ENCODE measurements at places on chromosomes 3 and 15. TPM values are rescaled to one million over a fixed set of nuclear protein-coding genes. Genes with fewer than 3 reads are reported as not detected.
A peak's percentile ranks its signal among the peaks of the same experiment; 100 is the strongest.

DNA sequence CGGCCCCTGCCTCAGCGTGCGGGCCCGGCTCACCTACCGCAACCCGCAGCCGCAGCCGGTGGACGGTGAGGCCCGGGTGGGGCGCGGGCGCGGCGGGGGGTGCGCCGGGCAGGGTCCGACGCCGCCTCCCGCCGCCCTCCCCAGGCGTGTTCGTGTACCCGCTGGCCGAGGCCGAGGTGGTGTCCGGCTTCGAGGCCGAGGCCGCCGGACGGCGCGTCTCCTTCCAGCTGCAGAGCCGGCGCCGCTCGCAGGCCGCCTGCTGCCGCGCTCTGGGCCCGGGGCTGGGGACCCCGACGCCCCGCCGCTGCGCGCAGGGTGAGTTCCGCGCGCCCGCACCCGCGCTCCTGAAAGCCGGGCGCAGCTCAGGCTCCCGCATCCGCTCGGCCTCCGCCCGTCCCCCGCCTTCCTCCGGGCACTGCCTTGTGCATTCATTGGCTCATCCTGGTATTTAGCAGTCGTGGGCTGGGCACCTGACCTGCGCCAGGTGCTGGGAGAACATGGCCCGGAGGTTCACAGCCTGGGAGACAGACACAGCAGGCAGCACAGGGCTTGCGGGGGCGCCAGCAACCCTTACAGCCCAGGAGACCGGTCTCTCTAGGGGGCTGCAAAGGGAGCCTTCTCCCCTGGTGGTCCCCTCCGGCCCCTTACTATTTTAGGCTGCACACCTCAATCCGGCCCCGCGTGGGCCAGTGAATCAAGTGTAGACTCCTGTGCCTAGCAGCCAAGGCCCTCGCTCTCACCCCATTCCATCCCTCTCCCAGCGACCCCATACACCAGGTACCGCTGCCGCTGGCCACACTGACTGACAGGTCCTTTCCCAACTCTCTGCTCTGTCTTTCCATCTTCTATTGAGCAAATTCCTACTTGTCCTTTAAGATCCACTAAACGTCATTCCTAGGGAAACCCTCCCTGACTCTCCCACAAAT, 1.5 kb downstream of the VWA5B2 start:
- H3K4me3 ChIP-seq, result peak overlapping the region; percentile 65
- no peaks in the 10 kb centered on the region for H3K36me3 ChIP-seq
- no peak overlapping the region for H3K27ac ChIP-seq
- no peak for DNase-seq
- peaks cover 2% of the 10 kb centered on the region for H3K4me1 ChIP-seq

DNA sequence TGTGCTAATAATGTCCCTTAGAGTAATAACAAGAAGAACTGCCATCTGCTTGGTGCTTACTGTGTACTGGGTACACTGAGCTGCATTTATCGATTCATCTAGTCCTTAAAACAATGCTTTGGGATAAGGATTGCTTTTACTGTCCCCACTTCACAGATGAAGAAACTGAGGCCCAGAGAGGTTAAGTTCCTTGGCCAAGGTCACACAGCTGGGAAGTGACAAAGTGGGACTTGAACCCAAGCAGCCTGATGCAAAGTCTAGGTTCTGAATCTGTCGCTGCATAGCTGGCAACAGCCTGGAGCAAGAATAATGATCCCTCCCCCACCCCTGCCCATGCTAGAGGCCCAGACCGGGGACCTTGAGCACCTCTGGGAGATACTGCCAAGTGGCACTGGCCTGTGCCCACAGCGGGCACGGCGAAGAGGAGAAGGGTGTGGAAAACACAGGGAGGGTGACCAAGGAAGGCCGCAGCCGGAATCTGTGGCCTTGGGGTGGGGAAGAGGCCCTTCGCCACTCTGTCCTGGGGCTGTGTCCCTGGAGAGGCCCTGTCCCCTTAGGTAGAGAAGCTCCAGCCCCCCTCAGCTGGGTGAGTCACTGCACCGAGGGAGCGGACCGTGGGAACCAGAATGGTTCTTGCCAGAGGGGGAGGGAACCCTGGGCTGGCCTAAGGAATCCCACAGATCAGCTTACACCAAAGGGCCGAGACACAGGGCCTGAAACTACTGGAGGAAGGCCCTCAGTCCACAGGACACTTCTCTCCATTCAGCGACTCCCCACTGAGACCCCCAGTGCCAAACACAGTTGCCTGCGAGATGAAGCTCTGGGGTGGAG, 3.5 kb downstream of the PLXND1 start:
- peaks cover 1% of the 10 kb centered on the region for H3K36me3 ChIP-seq
- H3K4me3 ChIP-seq, result no peak overlapping the region
- H3K27ac ChIP-seq, result no peak overlapping the region
- H3K27me3 ChIP-seq, result peaks cover 72% of the 10 kb centered on the region
- DNase-seq, result no peak

UBR1 gene
- total RNA-seq, result 39.4 TPM

DNA sequence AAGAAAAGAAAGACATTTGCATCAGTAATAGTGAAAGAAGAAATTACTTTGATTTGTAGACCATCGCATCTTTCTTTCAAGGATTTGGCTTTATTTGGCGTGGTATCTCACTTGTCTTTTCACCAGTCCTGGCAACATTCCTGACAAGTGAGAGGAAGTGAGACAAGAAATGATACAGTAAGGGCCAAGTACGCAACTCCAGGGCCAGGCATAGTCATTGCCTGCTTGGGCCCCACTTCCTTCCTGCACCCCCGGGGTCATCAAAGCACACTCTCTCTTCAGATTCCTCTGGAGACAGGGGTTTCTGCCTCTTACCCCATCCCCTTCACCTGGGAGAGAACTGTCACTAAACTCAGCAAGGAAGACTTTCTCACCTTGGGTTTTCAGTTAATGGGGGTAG, 55.1 kb downstream of the CD47 start:
- no peak overlapping the region for H3K4me3 ChIP-seq
- H3K27me3 ChIP-seq, result no peaks in the 10 kb centered on the region
- H3K27ac ChIP-seq, result peak overlapping the region; percentile 26
- peaks cover 13% of the 10 kb centered on the region for H3K4me1 ChIP-seq
- DNase-seq, result no peak

GRCh38 chr15:96412906-96413231, 82.4 kb downstream of the NR2F2 start:
- H3K27me3 ChIP-seq, result peaks cover 86% of the 10 kb centered on the region
- H3K36me3 ChIP-seq, result no peaks in the 10 kb centered on the region
- H3K4me3 ChIP-seq, result no peak overlapping the region
- no peak overlapping the region for H3K27ac ChIP-seq

GRCh38 chr3:126033051-126033745, 50.7 kb downstream of the SLC41A3 start:
- peaks cover 16% of the 10 kb centered on the region for H3K36me3 ChIP-seq
- H3K4me1 ChIP-seq, result peaks cover 5% of the 10 kb centered on the region
- H3K27me3 ChIP-seq, result no peaks in the 10 kb centered on the region
- DNase-seq, result no peak
- no peak overlapping the region for H3K27ac ChIP-seq
- H3K4me3 ChIP-seq, result no peak overlapping the region

- no peaks in the 10 kb centered on the region for H3K27me3 ChIP-seq
- peaks cover 21% of the 10 kb centered on the region for H3K4me1 ChIP-seq
- peak overlapping the region; percentile 58 for H3K27ac ChIP-seq
- no peaks in the 10 kb centered on the region for H3K36me3 ChIP-seq
Measured at GRCh38 chr15:31398677-31399301, 72.2 kb downstream of the KLF13 start.

- H3K27ac ChIP-seq, result no peak overlapping the region
- DNase-seq, result no peak
- H3K36me3 ChIP-seq, result peaks cover 26% of the 10 kb centered on the region
Measured at GRCh38 chr3:190595179-190595795, 81.4 kb downstream of the IL1RAP start.

FGF7 gene
- total RNA-seq, result not detected

DNA sequence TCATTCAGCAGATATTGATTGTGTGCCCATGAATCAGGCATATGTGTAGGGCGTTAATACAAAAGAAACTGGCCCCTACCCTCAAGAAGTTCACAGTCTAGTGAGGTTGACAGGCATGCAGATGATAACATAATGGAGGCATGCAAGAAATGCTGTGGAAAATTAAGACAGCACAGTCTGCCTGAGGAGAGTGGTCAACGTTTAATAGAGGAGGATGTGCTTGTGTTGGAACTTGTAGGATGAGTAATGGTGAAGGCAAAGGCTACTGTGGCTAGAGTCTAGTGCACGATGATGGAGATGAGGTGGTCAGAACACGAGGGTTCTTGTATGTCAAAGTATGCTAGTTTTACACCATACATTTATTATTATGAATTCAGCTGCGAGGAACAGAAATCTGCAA, 295.7 kb downstream of the SOX2 start:
- H3K4me1 ChIP-seq, result no peaks in the 10 kb centered on the region
- no peaks in the 10 kb centered on the region for H3K36me3 ChIP-seq
- no peak overlapping the region for H3K27ac ChIP-seq
- H3K4me3 ChIP-seq, result no peak overlapping the region

GPR27 gene
- 0.17 TPM for total RNA-seq

ZMYND10 gene
- total RNA-seq, result 2.2 TPM

- peaks cover 14% of the 10 kb centered on the region for H3K4me1 ChIP-seq
- peak; percentile 48 for DNase-seq
- peak overlapping the region; percentile 25 for H3K27ac ChIP-seq
Measured at GRCh38 chr3:170038434-170039110, 777 bp downstream of the GPR160 start.

GRCh38 chr3:62039586-62039985, 333.8 kb downstream of the FEZF2 start:
- H3K36me3 ChIP-seq, result no peaks in the 10 kb centered on the region
- no peak for DNase-seq
- peaks cover 2% of the 10 kb centered on the region for H3K27me3 ChIP-seq
- H3K4me1 ChIP-seq, result no peaks in the 10 kb centered on the region

DNA sequence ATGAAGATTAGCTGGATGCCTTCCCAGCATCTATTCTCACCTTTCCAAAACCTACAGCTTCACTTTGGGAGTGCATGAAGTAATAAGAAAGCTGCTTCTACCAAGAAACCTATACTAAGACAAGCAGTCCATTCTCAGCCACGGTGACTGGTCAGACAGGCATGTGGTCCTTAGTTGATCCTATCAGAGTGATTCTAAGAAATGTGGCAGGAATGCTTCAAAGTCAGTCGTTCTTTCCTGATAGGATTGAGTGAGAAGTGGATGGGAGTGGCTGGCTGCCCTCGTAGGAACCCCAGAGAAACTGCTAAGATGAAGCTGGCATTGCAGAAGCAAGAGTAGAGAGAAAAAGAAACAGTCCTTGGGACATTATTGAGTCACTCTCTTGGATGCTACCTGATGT, 16.6 kb downstream of the FOXB1 start:
- H3K27me3 ChIP-seq, result peaks cover 1% of the 10 kb centered on the region
- no peak overlapping the region for H3K4me3 ChIP-seq
- H3K27ac ChIP-seq, result no peak overlapping the region
- DNase-seq, result no peak
- H3K36me3 ChIP-seq, result peaks cover 10% of the 10 kb centered on the region

- H3K27me3 ChIP-seq, result no peaks in the 10 kb centered on the region
- no peak overlapping the region for H3K27ac ChIP-seq
- H3K4me1 ChIP-seq, result no peaks in the 10 kb centered on the region
- DNase-seq, result no peak
- H3K4me3 ChIP-seq, result no peak overlapping the region
Measured at GRCh38 chr3:15703346-15703745, 94.4 kb downstream of the ANKRD28 start.

DNA sequence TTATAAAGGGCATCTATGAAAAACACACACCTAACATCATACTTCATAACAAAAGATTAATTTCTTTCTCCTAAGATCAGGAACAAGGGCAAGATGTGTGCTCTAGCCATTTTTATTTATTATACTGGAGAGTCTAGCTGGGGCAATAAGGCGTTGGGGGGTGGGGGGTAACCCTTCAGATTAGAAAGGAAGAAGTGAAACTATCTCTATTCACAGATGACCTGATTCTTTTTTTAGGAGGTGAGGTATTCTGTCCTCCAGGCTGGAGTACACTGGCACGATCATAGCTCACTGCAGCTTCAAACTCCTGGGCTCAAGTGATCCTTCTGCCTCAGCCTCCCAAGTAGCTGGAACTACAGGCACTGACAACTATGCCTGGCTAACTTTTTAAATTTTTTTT, 89.5 kb upstream of the MANF start:
- H3K36me3 ChIP-seq, result peaks cover 2% of the 10 kb centered on the region
- no peak for DNase-seq
- no peak overlapping the region for H3K4me3 ChIP-seq

GRCh38 chr15:48590723-48591122, 54.8 kb downstream of the FBN1 start:
- H3K27me3 ChIP-seq, result peaks cover 3% of the 10 kb centered on the region
- H3K4me1 ChIP-seq, result no peaks in the 10 kb centered on the region
- H3K4me3 ChIP-seq, result no peak overlapping the region
- no peak overlapping the region for H3K27ac ChIP-seq

GRCh38 chr3:13501056-13501455, 20.9 kb downstream of the HDAC11 start:
- H3K4me3 ChIP-seq, result no peak overlapping the region
- no peaks in the 10 kb centered on the region for H3K4me1 ChIP-seq
- H3K27me3 ChIP-seq, result peaks cover 4% of the 10 kb centered on the region
- H3K27ac ChIP-seq, result no peak overlapping the region
- no peak for DNase-seq

SLC15A2 gene
- 1.8 TPM for total RNA-seq

DNA sequence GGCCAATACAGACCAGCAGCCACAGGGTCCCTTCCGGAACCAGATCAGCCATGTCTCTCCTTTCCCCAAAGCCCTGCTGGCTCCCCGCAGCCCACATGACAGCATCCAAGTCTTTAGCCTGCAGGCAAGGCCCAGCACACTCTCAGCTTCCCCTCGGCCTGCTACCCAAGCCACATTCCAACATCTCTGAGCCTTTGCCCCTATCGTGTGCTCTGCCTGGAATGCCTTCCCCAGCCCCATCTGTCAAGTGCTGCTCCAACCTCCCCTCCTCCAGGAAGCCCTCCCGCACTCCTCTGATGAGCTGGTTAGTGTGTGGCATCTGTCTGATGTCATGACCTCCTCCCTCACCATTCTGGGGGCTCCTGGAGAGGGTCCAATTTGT, 8.5 kb downstream of the PLXND1 start:
- DNase-seq, result no peak
- H3K27ac ChIP-seq, result no peak overlapping the region
- H3K4me3 ChIP-seq, result no peak overlapping the region
- peaks cover 12% of the 10 kb centered on the region for H3K4me1 ChIP-seq

SLC28A1 gene
- not detected for total RNA-seq

GOLGA8G gene
- total RNA-seq, result not detected

DNA sequence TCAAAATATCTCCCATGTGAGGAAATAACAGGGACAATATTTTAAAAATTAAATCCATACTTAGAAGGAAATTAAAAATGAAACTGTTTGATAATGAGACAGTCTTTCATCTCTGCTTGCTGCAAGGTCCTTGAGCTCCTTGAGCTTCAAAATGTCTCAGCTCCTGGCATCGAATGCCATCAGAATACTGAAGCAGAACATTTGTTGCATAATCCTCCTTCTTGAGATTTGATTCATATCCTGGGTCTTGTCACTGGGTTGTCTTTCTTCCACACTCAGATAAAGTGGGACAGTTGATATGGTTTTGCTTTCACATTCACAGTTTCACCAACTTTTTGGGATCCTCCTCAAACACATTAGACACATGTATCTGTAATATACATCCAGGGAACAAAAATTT, 27.8 kb downstream of the COL8A1 start:
- peaks cover 4% of the 10 kb centered on the region for H3K4me1 ChIP-seq
- DNase-seq, result no peak
- no peak overlapping the region for H3K4me3 ChIP-seq
- no peak overlapping the region for H3K27ac ChIP-seq

SH3GL3 gene
- not detected for total RNA-seq

- DNase-seq, result no peak
- no peaks in the 10 kb centered on the region for H3K36me3 ChIP-seq
- H3K27ac ChIP-seq, result no peak overlapping the region
- no peaks in the 10 kb centered on the region for H3K27me3 ChIP-seq
Measured at GRCh38 chr3:39637807-39638206, 170.3 kb downstream of the MOBP start.

GRCh38 chr3:16927485-16927884, 42.7 kb downstream of the PLCL2 start:
- peaks cover 19% of the 10 kb centered on the region for H3K4me1 ChIP-seq
- peaks cover 26% of the 10 kb centered on the region for H3K36me3 ChIP-seq
- H3K4me3 ChIP-seq, result no peak overlapping the region
- DNase-seq, result no peak
- no peaks in the 10 kb centered on the region for H3K27me3 ChIP-seq
